ENCODE measurements at places on chromosomes 11 and 22. TPM values are rescaled to one million over a fixed set of nuclear protein-coding genes. Genes with fewer than 3 reads are reported as not detected.

Gene ANO9
- 2.0 TPM for total RNA-seq

Gene ZBTB16
- total RNA-seq = 6.9 TPM

Gene UPK2
- not detected for total RNA-seq

Gene PAX6
- total RNA-seq = not detected

Gene MS4A14
- not detected for total RNA-seq

Gene LRRN4CL
- not detected for total RNA-seq

Gene FXYD2
- 89.7 TPM for total RNA-seq

Gene PGM2L1
- 11.4 TPM for total RNA-seq

Gene SAA4
- not detected for total RNA-seq

Gene COX8A
- total RNA-seq = 288 TPM

Gene MS4A6E
- not detected for total RNA-seq

Gene CDC42EP2
- total RNA-seq = 48.0 TPM

Gene OR10A2
- total RNA-seq = not detected

Gene APOA5
- total RNA-seq = not detected

Gene CYTH4
- 0.47 TPM for total RNA-seq

Gene GAB2
- 33.2 TPM for total RNA-seq

Gene LAMTOR1
- total RNA-seq = 135 TPM

Gene GTSE1
- total RNA-seq = 7.5 TPM

Gene OR6A2
- total RNA-seq = 0.19 TPM

Gene OR5L1
- total RNA-seq = not detected

Gene CFAP300
- 0.23 TPM for total RNA-seq

Gene PRCP
- 138 TPM for total RNA-seq

Gene ANGPTL5
- not detected for total RNA-seq

Gene POU2AF2
- total RNA-seq = not detected

Gene PATE2
- total RNA-seq = 0.93 TPM

Gene WNT7B
- 1.5 TPM for total RNA-seq

Gene MMP11
- total RNA-seq = 17.9 TPM

Gene APOL1
- total RNA-seq = 77.0 TPM

Gene CCDC87
- 0.18 TPM for total RNA-seq

Gene ASRGL1
- total RNA-seq = 41.4 TPM

Gene SMIM35
- total RNA-seq = 0.12 TPM

Gene TRIM34
- total RNA-seq = 9.2 TPM

Gene CD3D
- total RNA-seq = not detected

Gene TSSK2
- total RNA-seq = not detected

Gene RIMBP3B
- total RNA-seq = 0.06 TPM

Gene CNGA4
- 0.12 TPM for total RNA-seq

Gene NTM
- total RNA-seq = 13.2 TPM

Gene CHADL
- total RNA-seq = 0.73 TPM

Gene CDON
- 6.1 TPM for total RNA-seq

Gene SLC3A2
- total RNA-seq = 128 TPM

Gene PGA5
- not detected for total RNA-seq

Gene OR51E1
- not detected for total RNA-seq

Gene MGAT3
- 0.05 TPM for total RNA-seq

Gene TSPAN32
- total RNA-seq = not detected

Gene MUC6
- not detected for total RNA-seq

Gene SEPTIN3
- total RNA-seq = not detected

Gene DAGLA
- 5.1 TPM for total RNA-seq

Gene TUB
- 1.8 TPM for total RNA-seq

Gene LMNTD2
- 3.3 TPM for total RNA-seq

Gene OR4A16
- total RNA-seq = not detected

Gene PATE4
- total RNA-seq = not detected

Gene RASL10A
- total RNA-seq = 0.93 TPM

Gene KRTAP5-11
- total RNA-seq = not detected

Gene SUSD2
- total RNA-seq = 0.23 TPM

Gene OR5P2
- total RNA-seq = not detected

Gene FADD
- total RNA-seq = 38.7 TPM
